ENCODE measurements at places on chromosomes 1 and 21. TPM values are rescaled to one million over a fixed set of nuclear protein-coding genes. Genes with fewer than 3 reads are reported as not detected.

The UBE2Q1 gene
- total RNA-seq: 42.1 TPM

The BCL2L15 gene
- 0.48 TPM for total RNA-seq

The NUF2 gene
- total RNA-seq: 91.7 TPM

DNA sequence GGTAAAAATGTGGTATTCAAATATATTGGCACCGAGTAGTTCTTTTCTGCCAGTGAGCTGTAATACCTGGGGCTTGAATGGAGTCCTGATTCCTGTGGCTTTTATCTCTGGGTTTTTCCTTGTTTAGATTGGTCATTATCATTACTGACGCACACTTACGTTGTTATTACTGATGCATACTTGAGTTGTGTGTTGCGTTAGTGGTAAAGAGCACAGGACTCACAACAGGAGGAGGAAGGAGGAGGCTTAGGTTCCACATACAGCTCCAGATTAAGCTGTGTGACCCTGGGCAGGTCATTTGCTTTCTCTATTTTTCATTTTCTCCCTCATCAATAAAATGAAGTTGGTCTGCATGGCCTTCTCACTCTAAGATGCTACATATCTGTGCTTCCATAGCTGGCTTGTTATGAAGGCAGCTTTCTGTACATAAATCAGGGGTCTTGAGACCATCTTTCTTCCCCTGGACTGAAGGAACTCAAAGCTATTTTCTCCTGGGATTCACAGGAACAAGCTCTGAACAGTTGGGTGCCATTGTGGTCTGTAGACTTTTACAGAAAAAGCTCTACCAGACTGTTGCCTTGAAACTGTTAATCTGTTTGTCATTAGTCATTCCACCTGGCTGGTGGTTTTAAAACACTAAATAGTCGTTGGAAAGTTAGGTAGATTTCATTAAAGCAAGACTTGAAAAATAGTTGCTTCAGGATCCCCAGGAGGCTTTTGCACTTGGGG lies 5.6 kb downstream of the ARID1A start:
- DNase-seq: no peak

DNA sequence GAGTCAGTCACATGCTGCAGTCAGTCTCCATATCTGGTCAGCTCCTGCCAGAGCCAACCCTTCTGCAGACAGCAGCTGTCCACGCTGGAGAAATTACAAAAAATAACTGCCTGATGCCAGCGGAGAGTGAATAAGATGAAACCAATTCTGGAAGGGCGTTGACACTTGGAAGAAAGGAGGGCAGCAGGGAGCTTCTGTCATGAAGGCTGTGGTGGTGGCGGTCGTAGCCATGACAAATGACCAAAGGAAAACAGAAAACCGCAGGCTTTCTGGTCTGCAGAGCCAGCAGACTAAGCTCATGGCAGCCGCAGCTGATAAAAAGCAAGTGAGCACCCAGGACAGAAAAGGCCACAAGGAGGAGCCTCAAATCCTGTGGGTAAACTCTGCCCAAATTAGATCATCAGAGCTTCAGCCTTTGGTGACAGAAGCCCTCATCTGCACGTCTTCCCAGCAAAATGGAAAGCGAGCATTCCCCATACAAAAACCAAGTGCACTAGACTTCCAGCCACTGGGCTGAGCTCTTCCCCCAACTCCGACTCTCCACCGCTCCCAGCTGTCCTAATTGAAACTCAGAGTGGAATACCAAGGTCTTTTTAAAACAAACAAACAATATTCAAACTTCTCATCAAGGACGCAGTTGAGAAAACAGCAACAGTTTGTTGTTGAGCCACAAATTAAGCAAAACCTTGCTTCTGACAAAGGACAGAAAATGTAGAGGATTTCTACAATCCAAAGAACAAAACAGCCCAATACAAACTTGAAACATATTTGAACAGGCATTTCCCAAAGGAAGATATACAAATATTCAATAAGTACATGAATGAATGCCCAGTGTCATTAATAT lies 28.7 kb downstream of the RSPH1 start:
- DNase-seq: peak; percentile 75

GRCh38 chr1:19484798-19485361 lies 459 bp downstream of the CAPZB start:
- DNase-seq: peak; percentile 58

DNA sequence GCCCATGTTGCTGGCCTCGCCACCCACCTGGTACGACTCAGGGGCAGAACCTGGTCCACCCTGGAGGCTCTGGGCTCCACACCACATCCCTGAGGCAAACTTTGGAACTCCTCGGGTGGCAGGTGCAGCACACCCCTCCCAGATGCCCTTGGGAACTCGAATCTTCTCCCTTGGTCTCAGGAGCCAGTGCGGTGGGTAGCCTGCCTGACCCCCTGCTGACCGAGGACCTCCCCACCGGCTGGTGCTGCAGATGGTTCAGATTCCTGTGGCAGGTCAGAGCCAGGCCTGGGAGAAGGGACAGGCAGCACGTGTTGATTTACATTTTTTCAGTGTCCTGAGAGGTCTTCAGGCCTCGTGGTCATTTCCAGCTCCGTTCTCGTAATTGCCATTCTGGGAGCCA lies 6.3 kb upstream of the CFAP410 start:
- no peak for DNase-seq

Measured in Karpas-422 (cell line).